Stimulated activated CD4-positive, alpha-beta T cell treated with anti-CD3 and anti-CD28 coated beads, TNF-alpha, amount 100 ng/mL, for 24 hours (primary cell): ENCODE measurements at places on chromosomes 12 and 14.

DNA sequence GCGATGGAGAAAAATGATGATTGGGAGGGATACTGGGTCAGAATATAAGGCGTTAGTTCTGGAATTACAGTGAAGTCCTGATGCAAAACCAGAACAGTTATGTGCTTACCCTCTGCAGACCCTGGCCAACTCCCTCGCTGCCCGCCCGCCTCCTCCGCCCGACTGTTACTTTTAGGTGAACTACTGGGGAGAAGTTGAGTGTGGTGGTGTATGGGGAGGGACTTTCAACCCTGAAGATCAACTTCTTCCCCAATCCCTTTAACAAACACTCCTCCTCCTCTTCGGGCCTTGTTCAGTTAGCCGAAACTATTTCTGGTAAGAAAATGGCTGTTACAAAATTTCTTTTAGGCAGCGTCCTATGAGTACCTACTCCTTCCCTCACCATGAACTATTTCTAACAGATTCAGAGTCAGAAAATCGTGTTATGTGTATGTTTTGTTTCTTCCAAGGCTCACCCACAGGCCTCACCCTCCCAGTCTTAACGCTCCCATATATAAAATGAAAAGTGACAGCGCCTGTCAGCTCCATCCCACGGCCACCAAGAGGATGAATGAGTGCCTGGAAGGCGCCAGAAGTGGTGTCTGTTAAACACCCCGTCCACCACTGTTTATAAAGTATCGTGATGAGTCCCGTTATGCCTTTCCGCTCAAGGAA is 1.3 kb downstream of the FBXO33 start:
- no peak for DNase-seq

DNA sequence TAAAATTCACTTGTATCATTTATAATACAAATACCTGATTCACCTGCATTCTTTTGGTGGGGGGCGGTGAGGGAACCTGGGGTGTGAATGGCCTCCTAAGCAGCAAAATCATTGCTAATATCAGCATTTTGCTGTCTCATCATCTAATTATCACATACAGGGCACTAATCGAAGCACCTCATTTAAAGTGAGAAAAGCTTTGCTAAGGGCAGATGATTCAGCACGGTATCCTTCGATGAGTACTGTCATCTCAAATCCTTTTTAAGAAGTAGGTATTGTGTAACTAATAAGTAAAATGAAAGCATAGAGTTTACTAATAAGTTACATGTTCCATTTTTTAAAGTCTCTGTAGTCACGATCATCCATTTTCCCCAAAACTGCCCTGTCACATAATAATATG is 278.1 kb upstream of the SOX5 start:
- DNase-seq, result no peak

GRCh38 chr12:87439990-87440827 is 589.0 kb downstream of the C12orf50 start:
- DNase-seq, result no peak

- DNase-seq, result no peak
These were observed 564.1 kb upstream of the ATXN7L3B start for GRCh38 chr12:73973486-73973885.

- DNase-seq, result no peak
These were observed 394.5 kb upstream of the ATP2B1 start for GRCh38 chr12:90102957-90103652.

- peak; percentile 77 for DNase-seq
These were observed 1180.6 kb downstream of the VRK1 start for GRCh38 chr14:97977651-97978261.

GRCh38 chr14:92888896-92889295 is 34.1 kb upstream of the CHGA start:
- DNase-seq, result no peak
